Diencephalon (tissue), 1 donor: ENCODE measurements at places on chromosomes 1 and 21. TPM values are rescaled to one million over a fixed set of nuclear protein-coding genes. Genes with fewer than 3 reads are reported as not detected.

The CELA2A gene
- total RNA-seq = not detected

The DLGAP3 gene
- total RNA-seq = 23.8 TPM

The NTMT2 gene
- total RNA-seq = not detected

The FAM89A gene
- 12.0 TPM for total RNA-seq

The PPOX gene
- 31.4 TPM for total RNA-seq

The TFF2 gene
- total RNA-seq = not detected
